ENCODE measurements at places on chromosomes 7 and 10. TPM values are rescaled to one million over a fixed set of nuclear protein-coding genes. Genes with fewer than 3 reads are reported as not detected.

GRCh38 chr7:630539-630938, 96.0 kb upstream of the DNAAF5 start:
- no peak overlapping the region for H3K27ac ChIP-seq
- no peaks in the 10 kb centered on the region for H3K36me3 ChIP-seq
- DNase-seq = no peak
- no peak overlapping the region for H3K4me3 ChIP-seq

GRCh38 chr10:125817337-125817946, 5.6 kb downstream of the UROS start:
- peaks cover 17% of the 10 kb centered on the region for H3K4me1 ChIP-seq
- no peak for DNase-seq
- peaks cover 31% of the 10 kb centered on the region for H3K36me3 ChIP-seq

DNA sequence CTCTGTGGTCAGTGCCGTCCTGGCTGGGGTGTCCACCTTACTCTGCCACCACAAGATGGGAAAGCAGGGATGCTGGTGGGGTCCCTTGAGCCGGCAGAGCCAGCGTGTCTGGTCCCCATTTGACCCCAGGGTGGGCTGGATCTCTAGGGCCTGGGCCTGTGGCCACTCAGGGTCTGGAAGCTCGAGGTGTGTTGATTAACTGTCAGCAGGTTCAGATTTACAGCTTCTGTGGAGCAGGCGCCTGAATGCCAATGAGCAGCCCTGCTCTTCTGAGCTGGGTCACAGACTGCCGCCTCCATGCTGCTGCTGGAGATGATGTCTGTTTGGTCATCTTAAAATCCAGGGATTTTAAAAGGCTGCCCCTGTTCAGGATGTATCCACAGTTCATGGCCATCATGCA, 11.3 kb upstream of the DPYSL4 start:
- no peak overlapping the region for H3K27ac ChIP-seq
- peaks cover 43% of the 10 kb centered on the region for H3K27me3 ChIP-seq
- H3K36me3 ChIP-seq = no peaks in the 10 kb centered on the region
- DNase-seq = no peak
- no peaks in the 10 kb centered on the region for H3K4me1 ChIP-seq
- H3K4me3 ChIP-seq = no peak overlapping the region

DNA sequence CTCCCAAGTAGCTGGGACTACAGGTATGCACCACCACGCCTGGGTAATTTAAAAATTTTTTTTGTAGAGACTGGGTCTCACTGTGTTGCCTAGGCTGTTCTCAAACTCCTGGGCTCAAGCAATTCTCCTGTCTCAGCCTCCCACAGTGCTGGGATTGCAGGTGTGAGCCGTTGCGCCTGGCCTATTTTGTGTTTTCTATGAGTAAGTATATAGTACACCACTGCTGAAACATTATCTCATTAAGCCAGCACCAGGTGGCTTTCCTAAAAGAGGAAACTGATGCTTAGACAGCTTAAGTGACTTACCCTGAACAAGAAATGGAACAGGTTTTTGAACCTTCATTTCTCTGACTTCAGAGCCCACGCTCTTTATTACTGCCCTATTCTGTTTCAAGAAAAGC, 7.8 kb upstream of the PTPN12 start:
- H3K27ac ChIP-seq = no peak overlapping the region
- H3K4me3 ChIP-seq = no peak overlapping the region
- no peaks in the 10 kb centered on the region for H3K27me3 ChIP-seq

DNA sequence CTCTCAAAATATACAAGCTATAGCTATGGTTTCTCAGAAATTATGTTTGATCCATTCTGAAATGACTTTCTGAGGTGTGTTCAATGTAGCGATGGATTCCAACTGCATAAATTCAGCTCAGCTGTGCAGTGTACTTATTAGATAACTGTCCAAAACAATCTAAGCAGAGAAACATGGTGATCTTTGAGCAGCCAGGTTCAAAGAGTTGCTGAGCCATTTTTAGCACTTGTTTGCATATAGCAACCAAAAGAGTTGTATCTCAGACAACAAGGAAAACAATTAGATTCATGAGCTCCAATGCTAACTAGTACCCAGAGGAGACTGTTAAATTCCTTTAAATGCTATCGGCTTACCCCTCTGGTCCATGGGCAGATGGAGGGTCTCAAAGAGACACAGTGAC, 15.9 kb upstream of the KCNIP2 start:
- H3K4me3 ChIP-seq = no peak overlapping the region
- H3K27ac ChIP-seq = no peak overlapping the region
- peaks cover 7% of the 10 kb centered on the region for H3K36me3 ChIP-seq
- no peaks in the 10 kb centered on the region for H3K27me3 ChIP-seq

DNA sequence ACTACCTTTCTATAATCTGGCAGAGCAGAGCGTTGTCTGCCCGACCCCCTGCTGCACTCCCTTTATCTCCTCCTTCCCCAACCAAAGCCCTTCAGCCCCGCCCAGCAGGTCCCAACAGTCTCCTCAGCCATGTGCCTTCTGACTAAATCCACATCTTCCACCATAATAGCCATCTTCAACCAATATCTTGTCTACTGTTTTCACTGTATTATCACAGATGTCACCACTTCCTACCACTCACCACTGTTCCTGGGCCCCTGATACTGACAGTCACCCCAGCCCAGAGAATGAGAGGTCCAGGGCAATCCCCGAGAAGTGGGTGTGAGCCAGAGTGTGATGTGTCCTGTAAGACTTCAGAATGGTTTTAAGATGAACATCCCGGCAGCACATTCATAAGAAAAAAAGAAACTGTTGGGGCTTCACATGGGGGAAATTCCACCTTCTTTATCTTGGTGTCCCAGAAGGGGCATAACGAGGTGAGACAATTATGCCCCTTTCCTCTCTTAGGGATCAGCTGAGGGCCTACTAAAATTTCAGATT, 25.3 kb downstream of the CCDC6 start:
- H3K36me3 ChIP-seq = no peaks in the 10 kb centered on the region
- no peak overlapping the region for H3K27ac ChIP-seq
- H3K4me1 ChIP-seq = peaks cover 49% of the 10 kb centered on the region
- no peaks in the 10 kb centered on the region for H3K27me3 ChIP-seq
- H3K4me3 ChIP-seq = no peak overlapping the region
- no peak for DNase-seq

GRCh38 chr10:35693800-35694199, 51.7 kb upstream of the FZD8 start:
- H3K36me3 ChIP-seq = no peaks in the 10 kb centered on the region
- H3K4me1 ChIP-seq = no peaks in the 10 kb centered on the region
- no peak for DNase-seq
- H3K4me3 ChIP-seq = no peak overlapping the region
- peaks cover 10% of the 10 kb centered on the region for H3K27me3 ChIP-seq

Gene GALNT17
- 3.4 TPM for total RNA-seq

Gene GNAT3
- not detected for total RNA-seq

Gene OR2A12
- not detected for total RNA-seq

DNA sequence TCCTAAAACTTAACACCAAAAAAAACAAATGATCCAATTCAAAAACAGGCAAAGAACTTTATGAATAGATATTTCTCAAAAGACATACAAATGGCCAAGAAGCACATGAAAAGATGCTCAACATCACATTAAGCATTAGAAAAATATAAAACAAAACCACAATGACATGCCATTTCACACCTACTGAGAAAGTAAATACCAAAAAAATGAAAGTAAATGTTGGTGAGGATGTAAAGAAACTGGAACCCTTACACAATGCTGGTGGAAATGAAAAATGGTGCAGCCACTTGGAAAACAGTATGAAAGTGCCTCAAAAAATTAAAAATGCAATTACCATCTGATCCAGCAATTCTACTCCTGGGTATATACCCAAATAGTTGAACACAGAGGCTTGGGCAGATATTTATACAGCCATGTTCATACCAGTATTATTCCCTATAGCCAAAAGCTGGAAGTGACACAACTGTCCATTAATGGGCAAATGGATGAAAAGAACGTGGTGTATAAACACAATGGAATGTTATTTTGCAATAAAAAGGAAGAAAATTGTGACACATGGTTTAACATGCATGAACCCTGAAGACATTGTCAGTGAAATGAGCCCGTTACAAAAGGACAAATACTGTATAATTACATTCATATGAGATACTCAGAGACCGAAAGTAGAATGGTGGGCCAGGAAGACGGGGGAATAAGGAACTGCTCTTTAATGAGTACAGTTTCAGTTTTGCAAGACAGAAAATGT, 89.0 kb downstream of the JMJD1C start:
- no peaks in the 10 kb centered on the region for H3K36me3 ChIP-seq
- no peaks in the 10 kb centered on the region for H3K27me3 ChIP-seq
- H3K4me1 ChIP-seq = peaks cover 10% of the 10 kb centered on the region
- H3K4me3 ChIP-seq = peak overlapping the region; percentile 20

DNA sequence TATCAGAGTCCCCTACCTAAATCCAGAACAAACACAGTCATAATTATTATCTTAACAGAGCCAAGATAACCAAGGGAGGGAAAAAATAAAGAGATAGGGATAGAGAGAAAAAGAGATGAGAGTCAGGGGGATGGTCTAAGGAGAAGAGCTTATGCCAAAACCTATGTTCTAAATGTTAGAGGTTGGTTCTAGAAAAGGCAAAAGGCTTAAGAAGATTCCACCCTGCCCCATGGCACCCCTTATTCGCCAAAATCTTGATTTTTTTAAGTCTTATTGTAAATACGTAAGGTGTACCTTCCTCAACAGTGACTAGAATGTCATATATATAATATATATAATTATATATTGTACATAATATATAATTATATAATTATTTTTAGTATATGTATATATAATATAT, 29.6 kb upstream of the CTNNA3 start:
- DNase-seq = no peak
- H3K4me1 ChIP-seq = no peaks in the 10 kb centered on the region
- H3K27me3 ChIP-seq = no peaks in the 10 kb centered on the region

Gene TMEM236
- 0.39 TPM for total RNA-seq

DNA sequence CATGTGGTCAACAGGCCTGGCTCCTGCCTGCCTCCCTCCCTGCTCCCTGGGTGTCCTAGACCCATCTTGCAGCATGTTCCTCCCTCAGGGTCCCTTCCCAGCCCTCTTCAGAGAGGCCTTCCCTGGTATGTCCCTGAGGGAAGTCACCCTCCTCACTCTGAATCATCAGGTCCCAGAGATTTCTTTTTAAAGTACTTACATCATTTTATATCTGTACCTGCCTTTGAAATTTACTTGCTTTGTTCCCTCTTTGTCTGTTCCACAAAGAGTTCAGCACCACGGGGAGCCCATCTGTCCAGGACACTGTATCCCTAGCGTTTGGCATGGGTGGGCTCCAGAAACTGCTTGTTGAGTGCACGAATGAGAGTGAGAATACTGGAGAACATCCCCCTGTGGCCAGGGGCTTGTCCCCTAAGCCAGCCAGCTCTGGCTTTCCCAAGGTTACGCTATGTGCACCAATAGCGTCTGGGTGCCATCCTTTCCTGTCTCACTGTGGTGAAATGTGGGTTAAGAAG, 50.6 kb upstream of the IGFBP3 start:
- no peaks in the 10 kb centered on the region for H3K4me1 ChIP-seq
- H3K27me3 ChIP-seq = no peaks in the 10 kb centered on the region
- DNase-seq = no peak
- no peak overlapping the region for H3K4me3 ChIP-seq
- H3K27ac ChIP-seq = no peak overlapping the region
- H3K36me3 ChIP-seq = no peaks in the 10 kb centered on the region

DNA sequence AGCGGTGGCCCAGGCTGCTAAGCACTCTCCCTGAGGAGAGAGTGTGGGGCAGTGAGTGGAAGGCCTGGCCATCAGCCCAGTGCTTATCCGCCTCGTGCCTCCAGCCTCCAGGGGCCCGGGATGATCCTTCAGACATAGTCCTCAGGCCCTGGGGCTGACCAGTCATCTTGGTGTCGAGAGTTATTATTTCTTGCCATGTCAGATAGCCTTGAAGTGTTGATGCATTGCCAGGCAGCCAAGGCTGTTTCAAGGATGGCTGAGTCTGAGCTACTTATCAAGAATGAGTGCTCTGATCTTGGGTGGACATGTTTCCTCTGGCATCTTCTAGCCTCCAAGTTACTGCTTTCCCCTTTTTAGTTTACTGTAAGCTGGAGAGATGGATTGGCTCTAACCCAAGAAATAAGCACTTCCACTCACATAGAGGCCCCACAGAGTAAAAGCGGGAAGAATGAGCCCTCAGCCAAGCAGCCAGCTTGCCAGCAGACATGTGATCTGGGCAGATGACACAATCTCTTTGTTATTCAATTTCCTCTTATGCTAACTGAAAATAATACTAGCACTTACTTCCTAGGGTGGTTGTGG, 136.5 kb upstream of the NAMPT start:
- no peaks in the 10 kb centered on the region for H3K27me3 ChIP-seq
- H3K4me1 ChIP-seq = peaks cover 69% of the 10 kb centered on the region
- peak; percentile 91 for DNase-seq
- H3K4me3 ChIP-seq = no peak overlapping the region
- peak overlapping the region; percentile 14 for H3K27ac ChIP-seq

Gene IRF5
- 22.8 TPM for total RNA-seq

DNA sequence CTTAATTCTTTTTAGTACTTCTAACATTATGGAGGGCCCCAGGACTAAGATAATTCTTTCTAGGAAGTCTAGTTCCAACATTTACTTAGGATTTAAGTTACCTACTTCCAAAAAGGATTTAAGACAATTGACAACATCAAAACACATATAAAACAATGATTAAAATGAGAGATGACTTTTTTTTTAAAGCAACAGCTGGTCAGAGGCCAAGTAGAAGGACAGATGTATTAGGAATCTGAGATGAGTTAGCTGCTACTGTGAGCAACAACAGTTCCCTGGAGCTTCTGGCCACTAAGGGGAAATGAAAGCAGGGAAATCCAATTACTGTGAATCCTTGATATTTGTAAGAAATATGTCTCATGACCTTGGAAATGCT, 222.3 kb downstream of the PHTF2 start:
- no peaks in the 10 kb centered on the region for H3K36me3 ChIP-seq
- H3K27ac ChIP-seq = no peak overlapping the region
- no peak for DNase-seq
- H3K4me3 ChIP-seq = no peak overlapping the region
- no peaks in the 10 kb centered on the region for H3K27me3 ChIP-seq
- peaks cover 30% of the 10 kb centered on the region for H3K4me1 ChIP-seq

Gene GARIN1A
- 3.5 TPM for total RNA-seq

DNA sequence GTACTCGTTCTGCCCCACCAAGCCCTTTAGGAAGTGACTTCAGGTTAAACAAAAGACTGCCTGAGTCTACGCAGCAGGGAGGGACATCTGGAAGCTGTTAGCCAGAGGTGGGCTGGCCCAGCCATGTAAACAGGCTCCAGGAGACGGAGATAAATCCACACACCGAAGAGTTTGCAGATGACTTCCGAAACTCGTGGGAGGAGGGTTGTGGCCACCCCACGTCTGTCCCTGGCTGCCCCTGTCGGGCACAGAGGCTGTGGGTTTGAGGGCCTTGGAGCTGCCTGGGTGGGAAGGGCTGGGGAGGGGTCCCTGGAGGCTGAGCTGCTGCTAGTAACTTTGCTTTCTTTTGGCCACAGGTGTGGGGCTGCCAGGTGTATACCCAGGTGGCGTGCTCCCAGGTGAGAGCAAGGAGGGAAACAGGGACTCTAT, 15.6 kb downstream of the ELN start:
- no peak overlapping the region for H3K4me3 ChIP-seq
- no peak for DNase-seq
- peaks cover 35% of the 10 kb centered on the region for H3K4me1 ChIP-seq
- no peak overlapping the region for H3K27ac ChIP-seq
- peaks cover 38% of the 10 kb centered on the region for H3K36me3 ChIP-seq

Data from suprapubic skin (tissue), 4 donors.